ENCODE measurements at places on chromosomes 5 and 9.

- DNase-seq, result no peak
Measured at GRCh38 chr5:22734907-22735306, 118.2 kb downstream of the CDH12 start.

GRCh38 chr5:138448481-138449398, 9.9 kb downstream of the REEP2 start:
- no peak for DNase-seq

DNA sequence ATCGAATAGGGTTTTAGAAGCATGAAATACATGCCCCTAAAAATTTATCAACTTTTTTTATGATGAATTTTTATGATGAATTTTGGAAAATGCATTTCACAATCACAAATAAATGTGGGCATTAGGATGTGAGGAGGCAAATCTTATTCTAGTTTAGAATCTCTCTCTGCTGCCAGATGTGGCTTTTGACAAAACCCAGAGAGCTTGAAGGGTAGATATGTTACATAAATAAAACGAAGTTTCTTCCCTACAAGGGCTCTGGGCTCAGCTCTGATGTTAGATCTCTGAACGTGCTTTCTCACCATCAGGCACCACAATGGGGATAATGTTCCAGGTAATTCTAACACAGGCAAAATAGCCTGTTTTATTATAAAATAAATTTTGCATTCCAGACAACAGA, 102.3 kb upstream of the ADAMTSL1 start:
- DNase-seq, result no peak

DNA sequence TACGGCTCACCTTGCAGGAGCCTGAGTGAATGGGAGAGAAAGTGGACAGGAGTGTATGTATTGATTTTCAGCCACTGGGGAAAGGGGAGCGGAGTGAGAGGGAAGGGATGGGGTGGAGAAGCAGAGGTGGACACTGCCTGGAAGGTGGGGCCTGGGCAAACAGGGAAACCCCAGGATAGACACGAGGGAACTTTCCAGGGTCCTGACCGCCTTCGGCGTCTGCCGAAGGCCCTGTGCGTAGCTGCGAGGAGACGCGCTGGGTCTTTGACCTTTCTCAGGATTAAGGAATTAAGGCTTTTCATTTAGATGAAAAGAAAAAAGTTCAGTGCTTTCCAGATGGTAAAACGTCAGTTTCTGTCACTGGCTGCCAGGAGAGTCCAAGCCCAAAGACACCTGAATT, 134.6 kb upstream of the RAPGEF1 start:
- no peak for DNase-seq

GRCh38 chr5:18003784-18004183, 369.5 kb downstream of the TAF11L14 start:
- DNase-seq, result no peak

DNA sequence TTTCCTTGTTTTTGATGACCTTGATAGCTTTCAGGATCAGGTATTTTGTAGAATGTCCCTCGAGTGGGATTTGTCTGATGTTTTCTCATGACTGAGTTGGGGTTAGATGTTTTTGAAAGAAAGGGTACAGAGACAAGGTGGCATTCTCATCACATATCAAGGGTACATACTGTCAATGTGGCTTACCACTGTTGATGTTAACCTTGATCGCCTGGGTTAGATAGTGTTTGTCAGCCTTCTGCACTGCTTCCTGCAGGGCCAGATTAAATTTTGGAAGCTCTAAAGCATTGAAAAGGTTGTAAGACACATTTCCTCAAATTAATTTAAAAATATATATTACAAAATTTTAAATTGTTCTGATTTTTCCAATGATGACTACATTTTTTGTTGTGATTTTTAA, 287.4 kb upstream of the ACTBL2 start:
- no peak for DNase-seq

- DNase-seq, result no peak
Measured at GRCh38 chr5:79081779-79082178, 12.2 kb downstream of the BHMT2 start.

DNA sequence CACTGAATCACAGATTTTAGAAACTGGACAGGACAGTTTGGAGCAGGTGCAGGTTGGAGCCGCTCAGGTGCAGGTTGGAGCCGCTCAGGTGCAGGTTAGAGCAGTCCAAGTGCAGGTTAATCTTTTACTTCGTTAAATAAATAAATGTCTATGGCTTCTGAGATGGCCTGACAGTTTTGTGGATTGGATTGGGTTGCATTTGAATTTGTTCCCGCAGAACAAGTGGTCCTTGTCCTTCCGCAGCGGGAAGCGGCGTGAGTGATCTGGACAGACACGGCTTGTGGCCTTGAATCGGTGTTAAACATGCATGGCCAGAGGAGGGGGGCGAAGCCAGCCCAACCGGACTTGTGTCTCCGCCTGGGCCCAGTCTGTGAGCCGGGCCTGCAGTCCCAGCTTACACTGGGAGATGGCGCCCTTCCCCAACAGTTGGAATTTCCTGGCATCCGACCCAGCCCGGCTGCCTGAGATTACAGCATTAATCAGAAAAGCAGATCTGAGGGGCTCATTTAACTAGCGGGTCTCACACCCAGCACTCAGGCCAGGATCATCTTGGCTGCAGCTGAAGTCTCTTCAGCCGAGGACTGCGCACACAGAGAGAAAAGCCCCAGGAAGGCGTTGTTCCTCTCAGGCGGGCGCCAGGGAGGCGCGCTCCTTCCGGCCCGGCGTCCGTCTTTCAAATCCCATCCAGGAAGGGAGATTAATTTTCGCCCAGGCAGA, 1.5 kb upstream of the OLFM1 start:
- DNase-seq, result peak; percentile 57

- DNase-seq, result no peak
Measured at GRCh38 chr9:110748251-110748893, 79.8 kb downstream of the MUSK start.

DNA sequence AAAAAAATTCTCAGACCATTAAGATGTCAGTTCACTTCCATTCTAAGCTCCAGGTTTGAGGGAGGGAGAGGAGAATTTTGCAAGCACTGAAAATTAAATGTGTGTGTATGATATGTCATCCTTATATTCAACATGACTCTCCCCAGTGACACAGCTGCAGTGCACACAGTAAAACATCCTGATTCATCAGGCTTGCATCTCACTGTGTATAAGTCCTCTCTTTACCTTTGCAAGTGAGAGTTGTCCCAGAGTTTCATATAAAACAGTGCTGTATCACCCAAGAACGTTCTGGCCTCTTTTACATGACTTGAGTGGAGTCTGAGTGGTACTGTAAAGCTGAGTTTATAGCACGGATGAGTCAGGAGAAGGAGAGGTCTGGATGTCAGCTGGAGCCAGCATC, 50.0 kb downstream of the DMRT2 start:
- DNase-seq, result no peak

GRCh38 chr5:109316634-109317033, 93.1 kb downstream of the PJA2 start:
- DNase-seq, result no peak

DNA sequence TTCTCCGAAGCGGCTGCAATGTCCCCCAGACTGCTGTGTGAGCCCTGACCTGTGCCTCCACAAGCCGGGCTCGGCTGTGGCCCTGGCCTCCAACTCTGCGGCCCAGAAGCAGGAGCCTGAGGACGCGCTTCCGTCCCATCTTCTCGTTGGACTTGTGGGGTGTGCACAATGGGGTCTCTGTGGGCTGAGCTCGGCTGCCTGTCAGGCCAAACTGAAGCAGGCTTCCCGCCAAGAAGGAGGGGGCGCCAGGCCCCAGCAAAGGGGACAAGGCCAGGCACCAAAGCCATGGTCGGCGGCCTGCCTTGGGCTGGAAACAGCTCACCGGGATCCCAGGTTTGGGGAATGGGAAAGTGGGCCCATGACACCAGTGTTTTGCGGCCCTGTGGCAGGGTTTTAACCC, 4.1 kb downstream of the NOTCH1 start:
- no peak for DNase-seq

DNA sequence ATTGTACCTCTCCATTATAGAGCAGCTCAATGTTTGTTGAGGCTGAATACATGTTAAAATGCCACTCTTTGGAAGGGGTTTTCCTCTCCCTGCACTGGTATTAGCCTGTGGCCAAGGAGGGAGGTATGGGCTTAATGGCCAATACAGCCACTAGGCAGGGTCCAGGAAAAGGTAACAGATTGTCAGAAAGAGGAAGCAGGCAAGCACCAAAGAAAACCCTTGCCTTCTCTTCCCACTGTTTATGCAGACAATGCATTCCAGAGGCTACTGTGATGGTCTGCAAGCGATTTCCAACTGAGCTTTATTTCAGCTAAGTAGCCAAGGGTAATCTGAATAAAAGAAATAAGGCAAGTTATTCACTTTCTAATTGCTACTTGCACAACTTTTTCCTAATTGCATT, 95.3 kb upstream of the SLC27A6 start:
- no peak for DNase-seq

DNA sequence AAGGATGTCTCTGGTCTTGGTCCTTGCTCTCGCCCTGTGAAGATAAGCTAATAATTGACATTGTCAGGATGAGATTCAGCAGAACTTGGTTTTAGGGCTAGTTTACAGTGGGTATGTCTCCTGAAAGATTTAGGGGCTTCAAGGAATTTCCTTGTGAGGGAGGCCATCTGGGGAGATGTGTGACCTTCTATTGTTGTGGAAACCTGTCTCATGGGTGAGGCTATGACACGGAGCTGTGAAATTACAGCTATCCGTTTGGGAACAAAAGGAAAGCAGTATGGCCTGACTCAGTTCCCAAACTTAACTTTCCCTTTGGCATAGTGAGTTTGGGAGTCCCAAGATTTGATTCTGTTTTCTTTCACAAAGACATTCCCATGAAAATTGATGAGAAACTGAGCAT, 142.0 kb downstream of the PARP8 start:
- DNase-seq, result no peak

DNA sequence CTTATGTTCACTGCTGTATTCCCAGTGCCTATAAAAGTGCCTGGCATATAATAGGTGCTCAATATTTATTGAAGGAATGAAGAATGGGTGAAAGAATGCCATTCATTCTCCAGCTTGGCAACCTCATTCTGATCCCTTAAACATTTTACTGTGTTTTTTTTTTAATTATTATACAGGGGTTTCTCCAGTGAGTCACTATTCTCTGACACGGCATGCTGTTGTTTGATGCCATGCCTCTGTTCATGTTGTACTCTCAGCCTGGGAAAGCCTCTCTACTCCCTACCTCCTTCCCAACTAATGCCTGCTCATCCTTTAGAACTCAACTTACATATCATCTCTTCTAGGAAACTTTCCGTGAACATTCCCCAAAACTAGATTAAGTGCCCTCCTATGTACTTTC, 70.2 kb upstream of the PHF24 start:
- DNase-seq, result no peak

DNA sequence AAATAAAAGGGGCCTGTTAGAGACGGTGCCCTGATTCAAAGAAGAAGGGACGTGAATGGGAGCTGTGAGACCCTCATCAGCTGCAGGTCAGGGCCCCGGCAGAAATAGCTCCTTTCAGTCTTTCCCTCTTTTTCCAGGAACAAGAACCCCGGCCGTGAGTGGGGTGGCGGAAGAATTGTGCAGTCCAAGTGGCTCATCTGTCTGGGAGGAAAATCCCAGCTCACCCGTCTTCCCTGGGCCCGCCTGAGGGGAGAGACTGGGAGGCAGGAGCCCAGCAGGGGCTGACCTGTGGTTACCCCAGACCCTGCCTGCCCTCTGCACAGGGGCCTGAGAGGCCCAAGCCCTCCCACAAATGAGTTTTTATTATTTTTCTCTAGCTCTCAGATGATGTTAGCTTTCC, 24.8 kb upstream of the CSF1R start:
- DNase-seq, result no peak

DNA sequence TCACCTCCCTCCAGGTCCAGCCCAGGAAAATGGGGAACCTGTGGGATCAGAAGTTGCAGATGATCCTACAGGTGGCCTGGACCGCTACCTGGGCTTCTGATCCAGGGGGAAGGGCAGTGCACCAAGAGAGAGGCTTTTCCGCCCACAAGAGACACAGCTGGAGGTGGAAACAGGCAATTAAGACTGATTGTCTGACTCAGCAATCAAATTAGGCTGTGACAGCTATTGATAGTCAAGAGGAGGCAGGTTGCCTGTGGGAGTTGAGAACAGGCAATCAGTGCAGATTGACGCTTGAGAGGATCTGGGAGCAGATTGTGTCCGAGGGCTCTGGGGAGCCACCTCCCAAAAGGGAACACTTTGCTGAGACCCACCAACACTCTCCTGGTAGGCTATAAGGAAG, 71.1 kb upstream of the SLC44A1 start:
- DNase-seq, result no peak

GRCh38 chr9:89260525-89260924, 50.5 kb upstream of the CKS2 start:
- no peak for DNase-seq

GRCh38 chr5:68258531-68258930, 43.0 kb downstream of the PIK3R1 start:
- no peak for DNase-seq

GRCh38 chr9:129027224-129027684, 877 bp downstream of the SH3GLB2 start:
- DNase-seq, result no peak

DNA sequence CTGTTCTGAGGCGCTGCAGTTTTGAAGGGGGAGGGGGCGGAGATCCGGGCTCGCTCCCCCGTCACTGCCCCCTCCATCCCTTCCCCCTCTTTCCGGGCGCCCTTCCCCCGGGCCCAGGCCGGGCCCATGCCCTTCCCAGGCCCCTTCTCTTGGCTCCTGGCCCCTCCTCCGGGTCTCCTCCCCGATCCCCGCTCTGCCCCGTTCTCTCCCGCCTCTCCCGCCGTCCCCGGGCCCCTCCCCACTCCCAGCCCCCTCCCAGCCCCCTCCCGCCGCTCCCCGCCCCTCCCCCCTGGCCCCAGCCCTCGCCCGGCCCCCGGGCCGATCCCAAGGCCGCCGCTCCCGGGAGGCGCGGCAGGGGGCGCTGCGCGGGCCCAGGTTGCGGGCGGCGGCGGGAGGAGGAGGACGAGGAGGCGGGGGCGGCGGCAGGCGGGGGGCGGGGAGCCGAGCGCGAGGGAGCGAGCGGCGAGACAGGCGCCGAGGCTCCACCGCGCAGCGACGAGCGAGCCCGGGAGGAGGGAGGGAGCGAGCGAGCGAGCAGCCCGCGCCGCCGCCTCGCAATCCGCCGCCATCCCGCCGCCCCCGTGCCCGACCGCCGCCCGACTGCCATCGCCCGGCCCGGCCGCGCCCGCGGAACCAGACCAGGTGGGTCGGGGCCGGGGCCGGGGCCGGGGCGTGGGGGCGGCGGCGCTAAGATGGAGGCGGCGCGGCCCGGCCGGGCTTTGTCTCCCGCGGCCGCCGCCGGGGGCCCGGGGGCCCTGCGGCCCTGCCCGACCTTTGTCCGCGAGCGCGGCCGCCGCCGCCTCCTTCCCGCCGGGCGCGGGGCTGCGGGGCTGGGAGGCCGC, at the start of gene PRRC2B:
Gene PRRC2B, plus strand, starts transcription at position 465 of the 842 bp plus-strand sequence. CDS start 36,059 bp downstream, outside the sequence.
- DNase-seq, result peak; percentile 88

DNA sequence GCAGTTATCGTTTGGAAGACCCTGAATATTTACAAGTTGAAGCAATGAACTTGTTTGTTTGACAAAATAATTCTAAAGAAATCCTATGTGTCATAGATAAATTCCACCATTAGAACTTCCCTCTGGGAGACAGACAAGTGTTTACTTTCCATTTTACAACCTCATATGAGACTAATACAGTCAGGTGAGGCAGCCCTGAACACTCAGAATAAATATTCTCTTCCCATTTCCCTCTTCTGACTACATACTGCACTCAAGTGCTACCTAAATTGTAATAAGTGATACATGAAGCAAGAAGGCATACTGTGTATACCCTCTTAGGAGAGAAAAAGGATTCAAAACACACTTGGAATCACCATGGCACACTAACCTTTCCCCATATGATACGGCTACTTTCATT, 6.8 kb downstream of the RASEF start:
- DNase-seq, result no peak
